ENCODE measurements at places on chromosomes 1 and 21.

DNA sequence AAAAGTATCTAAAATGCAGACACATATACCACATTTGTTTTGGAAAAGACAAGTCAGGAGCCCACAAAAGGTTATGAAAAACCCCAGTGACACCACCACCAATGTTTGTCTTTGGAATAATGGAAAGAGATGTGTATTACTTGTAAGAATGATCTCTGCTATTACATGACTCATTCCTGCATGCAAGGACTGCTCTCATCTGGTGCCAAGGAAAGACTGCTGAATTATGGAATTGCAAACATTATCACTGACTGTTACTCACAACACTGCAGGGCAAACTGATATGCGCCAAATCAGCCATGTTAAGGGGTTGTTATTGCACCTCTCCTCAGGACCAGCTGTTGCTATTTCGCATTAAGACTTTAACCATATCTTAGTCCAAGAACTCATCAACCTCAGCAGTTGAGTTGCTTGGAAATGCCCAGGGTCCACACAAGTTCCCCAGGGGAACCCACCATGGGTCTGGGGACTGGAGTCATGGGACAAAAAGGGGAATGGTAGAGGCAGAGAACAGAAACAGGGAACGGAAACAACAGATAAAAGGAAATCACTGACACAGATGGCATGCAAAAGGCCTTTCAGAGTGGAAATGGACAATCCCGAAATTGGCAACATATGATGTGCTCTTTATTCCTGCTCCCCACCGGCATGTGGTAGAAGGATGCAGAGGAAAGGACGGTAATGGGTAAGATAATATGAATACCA, 34.4 kb downstream of the CAPZB start:
- DNase-seq, result no peak

GRCh38 chr1:95067568-95067967, 5.2 kb downstream of the ALG14 start:
- no peak for DNase-seq

DNA sequence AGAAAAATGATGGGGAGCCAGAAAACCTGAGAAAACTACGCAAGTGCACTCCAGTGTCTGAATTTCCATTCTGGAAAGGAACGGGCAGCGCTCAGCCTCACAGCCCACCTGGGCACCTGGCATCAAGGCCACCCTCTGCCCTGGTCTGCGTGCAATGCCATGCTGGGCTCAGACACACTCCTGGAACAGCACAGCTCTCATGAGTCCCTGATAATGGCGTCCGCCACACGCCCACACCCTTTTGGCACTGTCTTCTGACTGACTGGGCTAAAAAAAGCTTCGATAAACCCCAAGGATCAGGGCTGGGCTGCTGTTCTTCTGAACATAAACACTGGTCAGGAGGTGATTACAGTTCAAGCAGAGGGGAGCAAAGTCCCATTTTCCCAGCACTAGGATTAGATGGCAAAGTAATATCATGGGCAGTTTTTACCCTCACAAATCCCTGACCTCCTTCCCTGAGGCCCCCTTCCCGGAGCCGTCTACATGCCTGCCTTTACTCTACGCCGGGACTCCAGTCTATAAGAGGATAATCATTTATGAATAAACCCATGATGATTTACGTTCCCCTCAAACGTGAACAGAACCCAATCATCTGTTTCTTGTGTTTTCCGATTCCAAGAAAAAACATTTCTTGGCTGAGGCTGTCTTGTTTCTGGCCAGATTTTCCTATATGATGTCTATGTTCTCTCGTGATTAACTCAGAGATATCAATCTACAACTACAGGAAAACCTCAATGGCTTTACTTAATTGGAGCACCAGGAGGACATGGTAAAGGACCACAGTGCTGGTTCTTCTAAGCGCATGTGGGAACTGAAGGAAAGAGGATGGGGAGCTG, 22.6 kb downstream of the RCAN1 start:
- peak; percentile 50 for DNase-seq

- DNase-seq, result no peak
Observed at GRCh38 chr21:38120984-38121855, 135.6 kb upstream of the KCNJ15 start.

- DNase-seq, result no peak
Observed at GRCh38 chr1:167529829-167530474, 11.6 kb upstream of the CD247 start.

- DNase-seq, result no peak
Observed at GRCh38 chr1:3714814-3715213, 37.4 kb upstream of the CCDC27 start.

DNA sequence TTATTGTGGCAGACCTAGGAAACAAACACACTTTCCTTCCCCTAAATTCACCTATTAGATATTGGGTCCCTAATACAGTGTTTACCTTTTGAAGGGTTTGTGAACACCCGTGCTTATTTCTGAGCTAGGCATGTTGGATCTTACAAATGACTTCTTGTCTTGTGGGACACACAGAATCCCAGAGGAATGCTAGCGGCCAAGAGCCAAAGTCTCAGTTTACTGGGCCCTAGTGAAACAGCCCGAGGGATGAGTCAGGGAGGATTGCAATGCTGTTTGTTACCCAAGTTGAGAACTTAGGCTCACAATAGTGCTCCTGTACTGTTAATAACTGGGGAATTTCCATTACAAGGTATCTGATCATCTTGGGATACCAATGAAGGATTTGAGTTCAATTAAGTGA, 100.1 kb upstream of the AKT3 start:
- DNase-seq, result no peak

DNA sequence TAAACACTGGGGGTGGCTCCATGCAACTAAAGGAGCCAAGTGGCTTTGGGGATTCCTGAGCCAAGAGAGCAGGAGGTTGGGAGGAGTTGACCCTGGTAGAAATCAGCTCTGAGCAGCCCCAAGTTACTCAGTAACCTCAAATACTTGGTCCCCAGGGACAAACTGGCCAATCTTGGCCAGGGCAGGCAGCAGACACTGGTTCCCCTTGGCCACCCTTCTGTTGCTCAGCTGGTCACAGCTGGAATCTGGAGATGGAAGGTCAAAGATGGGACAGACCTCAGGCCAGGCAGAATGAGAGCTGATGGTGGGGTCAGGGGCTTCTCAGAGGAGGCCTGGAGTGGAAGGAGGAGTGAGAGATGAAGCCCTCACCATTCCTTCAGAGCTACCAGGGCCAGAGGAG, 3.3 kb upstream of the RHBG start:
- no peak for DNase-seq

- no peak for DNase-seq
Observed at GRCh38 chr21:46004168-46004861, 22.7 kb downstream of the COL6A1 start.

DNA sequence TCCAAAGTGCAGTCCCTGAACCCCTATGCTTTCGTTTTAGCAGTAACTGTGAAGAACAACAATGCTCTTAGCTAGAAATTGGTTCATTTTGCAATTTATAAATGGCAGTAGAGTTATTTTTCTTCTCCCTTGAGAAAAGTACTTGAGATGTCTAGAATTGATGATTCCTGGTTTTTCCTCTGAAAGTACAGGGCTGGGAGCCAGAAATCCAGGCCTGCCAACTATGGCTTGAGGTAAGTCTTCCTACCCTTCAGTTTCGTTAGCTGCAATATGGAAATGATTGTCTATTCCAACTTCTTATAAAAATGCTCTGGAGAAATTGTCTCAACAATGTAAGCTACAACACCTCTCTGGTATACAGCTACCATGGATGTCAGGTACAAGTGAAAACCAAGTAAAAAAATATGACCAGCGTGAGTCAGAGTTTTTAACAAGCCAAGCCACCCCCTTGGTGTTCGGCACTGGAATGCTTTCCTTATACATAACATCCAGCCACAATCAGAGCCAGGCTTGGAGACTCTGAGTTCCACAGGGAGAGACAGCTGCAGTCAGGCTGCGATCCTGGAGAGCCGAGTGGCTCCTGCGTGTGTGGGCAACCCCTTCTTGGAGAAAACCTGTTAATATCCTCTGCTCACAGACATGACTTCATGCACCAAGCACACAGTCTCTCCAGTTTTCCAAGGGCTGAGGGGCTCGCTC, 22.0 kb downstream of the TSPAN2 start:
- DNase-seq, result no peak

DNA sequence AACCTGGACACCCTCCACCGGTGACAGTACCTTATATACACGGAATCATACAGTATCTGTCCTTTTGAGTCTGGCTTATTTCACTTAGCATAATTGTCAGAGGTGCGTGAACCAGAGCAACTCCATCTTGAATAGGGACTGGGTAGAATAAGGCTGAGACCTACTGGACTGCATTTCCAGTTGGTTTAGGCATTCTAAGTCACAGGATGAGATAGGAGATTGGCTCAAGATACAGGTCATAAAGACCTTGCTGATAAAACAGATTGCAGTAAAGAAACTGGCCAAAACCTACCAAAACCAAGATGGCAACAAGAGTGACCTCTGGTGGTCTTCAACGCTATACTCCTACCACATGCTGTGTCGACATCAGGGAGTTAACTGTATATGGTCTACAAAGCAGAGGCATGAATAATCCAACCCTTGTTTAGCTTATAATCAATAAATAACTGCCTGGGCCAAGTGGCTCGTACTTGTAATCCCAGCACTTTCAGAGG, 1.4 kb upstream of the FDPS start:
- peak; percentile 51 for DNase-seq

DNA sequence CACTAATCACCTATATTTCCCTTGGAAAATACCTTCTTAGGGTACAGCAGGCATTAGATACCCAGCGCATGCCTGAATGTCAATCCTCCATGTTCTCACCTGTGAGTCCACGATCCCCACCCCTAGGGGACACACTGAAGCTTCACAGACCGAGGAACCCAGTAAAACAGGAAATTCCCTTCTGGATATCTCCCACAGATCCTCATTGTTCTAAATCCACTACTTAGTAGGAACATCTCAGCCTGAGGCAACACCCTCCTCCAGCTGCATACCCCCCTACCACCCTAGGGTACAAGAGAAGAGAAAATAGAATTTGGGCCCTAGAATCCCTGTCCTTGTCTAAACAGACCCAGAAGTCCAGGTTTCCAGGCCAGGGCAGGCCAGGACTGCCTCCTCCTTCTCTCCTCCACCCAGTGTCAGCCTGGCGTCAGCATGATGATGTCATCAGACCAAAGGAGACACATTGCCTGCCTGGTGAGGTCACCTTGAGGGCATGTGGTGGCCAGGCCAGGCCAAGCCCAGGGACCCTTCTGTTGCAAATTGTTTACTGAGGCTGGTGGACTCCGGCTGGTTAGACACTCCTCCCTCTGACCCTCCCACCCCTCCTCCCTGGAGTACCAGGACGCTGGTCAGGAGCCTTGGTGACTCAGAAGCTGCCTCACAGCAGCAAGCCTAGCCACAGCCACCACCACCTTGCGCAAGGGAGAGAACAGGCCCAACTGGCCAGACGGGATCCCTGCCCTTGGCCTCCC, 6.2 kb downstream of the NECTIN4 start:
- DNase-seq, result no peak

DNA sequence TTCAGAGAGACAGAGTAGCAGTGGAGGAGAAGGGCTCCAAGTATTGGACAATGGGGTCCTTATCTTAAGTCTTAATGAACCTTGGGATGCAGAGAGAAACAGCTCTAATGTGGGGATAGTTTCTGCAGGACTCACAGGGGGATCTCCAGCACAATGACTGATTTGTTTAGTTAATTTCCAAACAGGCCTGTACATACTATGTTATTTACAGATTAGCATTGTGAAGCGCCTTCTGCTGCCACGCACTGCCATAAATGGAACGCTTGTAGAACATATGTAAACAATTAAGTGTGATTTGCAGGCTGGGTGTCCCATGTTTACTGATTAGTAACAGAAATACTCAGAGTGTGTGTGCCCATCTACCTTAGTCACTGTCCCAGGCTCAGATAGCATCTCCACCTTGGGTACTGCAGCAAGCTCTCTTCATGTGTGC, 56.1 kb downstream of the NTPCR start:
- no peak for DNase-seq

- DNase-seq, result no peak
Observed at GRCh38 chr1:44275991-44276405, 62.7 kb downstream of the DMAP1 start.

GRCh38 chr1:186745531-186746146, 65.4 kb upstream of the PTGS2 start:
- no peak for DNase-seq

DNA sequence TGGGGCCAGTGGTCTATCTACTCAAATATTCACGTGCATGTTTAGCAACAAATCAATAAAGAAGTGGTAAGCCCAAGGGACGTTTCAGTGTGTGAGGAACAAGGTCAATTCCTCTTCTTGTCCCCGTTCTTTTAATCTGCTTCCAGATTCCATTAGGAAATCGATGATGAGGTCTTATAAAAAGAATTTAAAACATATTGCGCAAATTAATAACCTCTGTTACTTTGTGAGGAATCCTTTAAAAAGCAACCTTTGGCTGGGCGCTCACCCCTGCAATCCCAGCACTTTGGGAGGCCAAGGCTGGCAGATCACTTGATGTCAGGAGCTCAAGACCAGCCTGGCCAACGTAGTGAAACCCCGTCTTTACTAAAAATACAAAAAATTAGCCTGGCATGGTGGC, 113.0 kb upstream of the TMPRSS2 start:
- no peak for DNase-seq

GRCh38 chr1:10685808-10686403, 110.5 kb downstream of the CASZ1 start:
- DNase-seq, result no peak

DNA sequence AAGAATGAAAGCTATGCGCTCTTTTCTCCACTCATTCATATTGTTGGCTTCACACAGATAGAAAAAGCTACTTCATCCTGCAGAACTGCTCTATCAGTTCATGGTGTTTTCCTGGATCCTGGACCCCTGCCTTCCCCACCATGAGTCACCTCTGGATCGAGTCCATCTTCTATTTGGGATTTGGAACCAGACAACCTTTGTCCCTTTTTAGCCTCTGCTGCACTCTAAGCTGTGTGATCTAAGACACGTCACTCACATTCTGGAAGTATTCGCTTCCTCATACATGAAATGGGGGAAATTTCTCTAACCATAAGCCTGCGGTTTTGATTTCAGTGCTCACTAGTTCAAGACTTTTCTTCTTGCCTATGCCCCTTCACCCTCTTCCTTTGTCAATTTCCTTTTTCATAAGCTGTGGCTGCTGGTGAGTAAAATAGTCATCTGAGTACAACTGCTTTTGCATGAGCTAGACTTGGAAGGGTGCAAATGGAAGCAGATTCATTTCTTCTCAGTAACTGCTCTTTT, 14.1 kb upstream of the DEGS1 start:
- DNase-seq, result no peak

DNA sequence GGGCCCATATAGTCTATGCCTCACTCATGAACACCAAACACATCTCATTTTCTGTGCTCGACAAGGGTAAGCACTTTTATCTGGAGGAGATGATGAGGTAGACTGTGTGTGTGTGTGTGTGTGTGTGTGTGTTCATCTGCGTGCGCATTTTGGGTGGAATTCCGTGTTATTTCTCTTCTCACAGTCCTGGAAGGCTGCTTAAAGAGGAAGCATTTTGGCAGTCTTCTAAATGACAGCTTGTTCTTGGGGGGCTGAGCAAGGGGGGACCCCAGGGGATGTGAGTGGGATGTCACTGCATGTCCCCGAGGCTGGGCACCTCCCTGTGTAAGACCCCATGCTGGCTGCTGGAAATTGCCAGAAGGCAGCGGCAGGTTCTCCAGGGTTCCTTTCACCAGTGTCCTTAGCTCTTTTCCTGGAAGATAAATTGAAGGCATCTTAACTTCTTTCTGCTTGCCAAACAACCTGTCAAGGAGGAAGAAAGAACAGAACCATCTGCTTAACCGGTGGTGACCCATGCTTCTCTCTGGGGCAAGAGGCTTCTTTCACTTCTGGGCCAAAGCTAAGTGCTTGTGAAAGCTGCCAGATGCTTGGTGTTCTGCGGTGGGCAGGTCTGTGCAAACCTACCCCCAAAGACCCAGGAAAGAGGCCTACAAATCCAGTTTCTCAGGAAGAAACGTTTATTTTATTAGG, 9.9 kb upstream of the RD3 start:
- DNase-seq, result no peak

All from hematopoietic multipotent progenitor cell treated with erythropoietin and hydrocortisone succinate and interleukin-3 and kit ligand, for 17 days (in vitro differentiated cells).